Choroid plexus epithelial cell (primary cell): ENCODE measurements at places on chromosomes 16 and 17.

DNA sequence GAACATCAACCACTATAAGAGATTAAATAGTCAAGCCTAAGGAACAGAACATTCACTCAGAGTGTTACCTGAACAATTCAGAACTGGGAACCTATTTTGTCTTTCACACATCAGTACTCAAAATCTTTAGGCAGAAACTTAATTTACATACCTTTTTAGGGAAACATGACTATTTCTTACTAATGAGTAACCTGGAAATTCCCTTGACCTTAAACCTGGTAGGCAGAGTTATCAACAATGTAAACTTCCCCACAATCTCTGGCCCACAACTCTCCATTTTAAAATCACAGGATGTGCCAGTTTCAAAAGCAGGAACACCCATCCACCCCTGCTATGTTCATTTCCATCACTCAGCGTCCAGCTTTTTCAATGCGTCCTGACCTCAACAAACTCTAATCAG lies 132.9 kb upstream of the ANKFN1 start:
- no peak for DNase-seq

DNA sequence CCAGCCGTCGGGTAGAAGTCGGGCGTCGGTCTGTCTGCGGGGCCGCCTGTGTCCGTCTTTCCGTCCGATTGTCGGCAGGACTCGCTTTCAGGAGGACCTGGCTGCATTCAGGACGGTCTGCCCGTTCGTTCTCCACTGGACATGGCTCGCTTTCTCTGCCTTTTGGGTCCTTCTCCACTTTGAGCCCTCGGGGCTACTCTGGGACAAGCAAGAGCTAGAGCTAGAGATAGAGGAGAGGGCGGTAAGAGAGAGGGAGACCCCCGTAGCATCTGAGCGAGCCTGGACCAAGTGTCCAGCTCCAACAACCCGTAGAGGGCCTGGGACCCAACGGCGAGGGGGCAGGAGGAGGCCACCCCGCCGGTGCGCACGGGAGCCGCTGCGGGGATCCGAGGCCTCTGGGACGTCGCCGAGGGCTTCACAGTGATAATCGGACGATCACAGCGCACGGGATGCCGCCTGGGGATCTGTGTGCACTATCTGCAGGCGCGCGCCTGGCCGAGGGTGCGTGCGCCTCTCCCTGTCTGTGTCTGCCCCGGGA lies 4.5 kb downstream of the TBX4 start:
- no peak for DNase-seq

- DNase-seq, result no peak
These were observed 119.8 kb downstream of the PRKCA start for GRCh38 chr17:66422186-66422585.

- DNase-seq, result no peak
These were observed 7.7 kb upstream of the RARA start for GRCh38 chr17:40301315-40301714.

- DNase-seq, result peak; percentile 6
These were observed 22.4 kb upstream of the DYNLRB2 start for GRCh38 chr16:80518436-80518835.

- DNase-seq, result no peak
These were observed 22.5 kb downstream of the GSE1 start for GRCh38 chr16:85635545-85636140.

- peak; percentile 47 for DNase-seq
These were observed 565 bp upstream of the XAF1 start for GRCh38 chr17:6755281-6755680.

- DNase-seq, result peak; percentile 93
These were observed 4.5 kb downstream of the ABCC3 start for GRCh38 chr17:50638966-50639713.

GRCh38 chr16:55825115-55825728 lies 7.7 kb downstream of the CES1 start:
- DNase-seq, result no peak

DNA sequence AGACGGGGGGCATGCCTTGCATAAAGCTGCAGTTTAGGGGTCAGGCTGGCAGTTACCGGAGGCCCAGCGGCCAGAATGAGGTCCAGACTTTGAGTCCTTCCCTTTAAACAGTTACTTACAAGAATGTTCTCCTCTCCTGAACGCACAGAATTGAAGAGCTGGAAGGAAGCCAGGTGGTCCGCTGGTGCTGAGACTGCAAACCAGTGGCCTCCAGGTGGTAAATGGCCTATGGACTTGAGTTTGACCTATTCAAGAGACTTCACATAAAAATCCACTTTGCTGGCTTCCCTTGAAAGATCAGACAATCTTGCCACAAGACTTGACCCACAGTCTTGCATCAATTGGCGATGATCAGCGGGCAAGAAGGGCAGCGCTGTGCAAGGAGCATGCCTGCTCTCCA lies 14.7 kb upstream of the SEZ6 start:
- no peak for DNase-seq

GRCh38 chr16:3202903-3203539 lies 15.0 kb downstream of the OR1F1 start:
- no peak for DNase-seq

GRCh38 chr17:5686074-5686635 lies 101.8 kb upstream of the NLRP1 start:
- no peak for DNase-seq

DNA sequence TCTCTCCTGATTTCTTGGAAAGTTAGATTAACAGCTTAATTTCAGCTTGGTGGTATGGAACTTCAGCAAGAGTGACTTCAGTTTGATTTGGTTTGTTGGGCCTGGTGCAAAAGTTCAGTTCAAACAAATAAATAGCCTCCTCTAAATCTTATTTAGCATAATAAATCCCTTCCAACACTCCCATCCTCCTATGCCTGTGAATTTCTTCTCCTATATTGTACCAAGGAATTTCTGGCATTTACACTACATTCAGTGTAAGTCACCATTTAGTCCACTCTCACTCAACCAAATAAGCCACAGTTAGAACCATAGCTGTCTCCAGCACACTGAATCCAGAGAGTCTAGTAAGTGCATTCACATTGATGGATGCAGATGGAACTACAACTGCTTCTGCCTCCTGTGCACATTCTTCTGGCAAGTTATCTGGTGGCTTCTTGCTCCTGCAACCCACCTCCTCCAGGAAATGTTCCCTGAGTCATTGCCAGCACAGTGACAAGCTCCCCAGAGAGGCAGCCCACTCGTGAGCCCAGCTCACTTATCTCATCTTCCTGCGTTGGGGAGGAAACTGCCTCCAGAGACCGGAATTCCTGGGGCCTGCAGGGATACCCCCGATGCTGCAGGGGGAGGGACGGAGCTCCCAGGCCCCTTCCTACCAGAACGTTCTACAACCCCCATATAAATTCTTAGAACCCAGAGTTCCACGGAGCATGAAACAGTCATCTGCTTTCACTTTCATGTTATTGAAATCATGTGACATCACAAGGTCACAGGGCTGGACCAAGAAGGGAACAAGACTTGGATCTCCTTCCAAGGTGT lies 318.3 kb downstream of the PHKB start:
- DNase-seq, result peak; percentile 53

GRCh38 chr17:42922294-42922693 lies 21.7 kb downstream of the G6PC1 start:
- no peak for DNase-seq

- DNase-seq, result no peak
These were observed 185.3 kb downstream of the CBLN1 start for GRCh38 chr16:49096176-49096945.

DNA sequence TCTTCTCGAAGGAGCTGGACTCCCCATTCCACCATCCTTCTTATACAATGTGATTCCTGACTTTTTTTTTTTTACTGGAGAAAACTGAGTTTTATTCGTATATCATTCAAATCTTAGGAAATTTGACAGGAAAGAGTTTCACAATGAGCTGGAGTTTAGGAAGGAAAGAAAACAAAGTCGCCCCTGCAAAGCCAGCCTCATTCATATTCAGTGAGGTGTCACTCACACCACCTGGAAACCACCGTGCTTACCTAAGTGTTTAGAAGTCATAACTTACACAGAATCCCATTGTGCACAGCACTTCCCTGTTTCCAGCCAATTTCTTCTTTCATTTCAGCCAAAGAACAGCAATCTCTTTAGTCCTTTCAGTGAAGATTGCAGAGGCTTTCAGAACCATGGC lies 90.3 kb upstream of the CHMP6 start:
- DNase-seq, result no peak

GRCh38 chr16:55943267-55943666 lies 68.1 kb upstream of the CES5A start:
- DNase-seq, result no peak

DNA sequence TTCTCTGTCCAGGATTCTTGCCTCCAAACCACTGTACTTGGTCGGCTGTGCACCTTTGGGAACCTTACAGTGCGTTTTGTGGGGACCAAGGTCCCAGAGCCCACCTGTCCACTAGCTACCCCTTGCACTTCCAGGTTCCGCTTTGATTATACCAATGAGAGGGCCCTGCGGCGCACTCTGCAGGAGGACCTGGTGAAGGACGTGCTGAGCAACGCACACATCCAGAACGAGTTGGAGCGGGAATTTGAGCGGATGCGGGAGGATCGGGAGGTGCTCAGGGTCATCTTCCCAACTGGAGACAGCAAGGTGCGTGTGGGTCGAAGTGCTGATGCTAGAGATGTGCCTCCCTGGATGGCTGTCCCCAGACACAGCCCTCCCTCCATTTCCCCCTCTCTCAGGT lies 18.8 kb downstream of the POLR2A start:
- no peak for DNase-seq

- no peak for DNase-seq
These were observed 477 bp upstream of the OSGIN1 start for GRCh38 chr16:83952587-83952939.

DNA sequence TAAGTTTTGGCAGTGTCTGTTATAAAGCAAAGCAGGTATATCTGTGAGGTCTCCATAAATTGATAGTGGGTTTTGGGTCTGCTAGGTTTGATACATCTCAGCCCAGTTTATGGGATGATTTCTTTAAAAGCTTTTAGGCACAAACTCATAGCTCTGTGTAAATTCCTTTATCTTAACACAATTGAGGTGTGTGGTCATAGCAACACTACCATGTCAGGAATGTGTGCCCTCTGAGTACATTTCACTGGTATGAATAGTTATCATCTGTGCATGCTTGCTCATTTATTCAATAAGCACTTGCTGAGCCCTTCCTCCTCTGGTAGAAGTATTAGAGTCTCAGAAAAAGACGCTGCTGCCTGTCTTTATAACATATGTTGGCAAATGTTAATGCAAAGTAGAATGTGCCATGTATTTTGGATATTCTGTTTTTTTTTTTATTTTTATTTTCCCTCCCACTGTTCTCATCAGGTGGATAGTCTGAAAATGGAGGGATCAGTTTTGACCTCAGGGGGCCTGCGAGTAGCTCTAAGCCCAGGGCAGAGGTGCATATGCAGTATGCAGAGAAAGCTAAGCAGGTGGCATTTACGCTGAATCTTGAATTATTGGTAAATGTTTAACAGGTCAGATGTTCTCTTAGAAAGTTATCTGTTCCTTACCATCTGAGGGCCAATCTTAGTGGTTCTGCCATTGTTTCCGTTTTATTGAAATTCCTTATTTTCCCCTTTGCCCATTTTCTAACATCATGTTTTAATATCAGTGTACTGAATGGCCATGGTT lies 90.7 kb downstream of the WNT3 start:
- peak; percentile 79 for DNase-seq

DNA sequence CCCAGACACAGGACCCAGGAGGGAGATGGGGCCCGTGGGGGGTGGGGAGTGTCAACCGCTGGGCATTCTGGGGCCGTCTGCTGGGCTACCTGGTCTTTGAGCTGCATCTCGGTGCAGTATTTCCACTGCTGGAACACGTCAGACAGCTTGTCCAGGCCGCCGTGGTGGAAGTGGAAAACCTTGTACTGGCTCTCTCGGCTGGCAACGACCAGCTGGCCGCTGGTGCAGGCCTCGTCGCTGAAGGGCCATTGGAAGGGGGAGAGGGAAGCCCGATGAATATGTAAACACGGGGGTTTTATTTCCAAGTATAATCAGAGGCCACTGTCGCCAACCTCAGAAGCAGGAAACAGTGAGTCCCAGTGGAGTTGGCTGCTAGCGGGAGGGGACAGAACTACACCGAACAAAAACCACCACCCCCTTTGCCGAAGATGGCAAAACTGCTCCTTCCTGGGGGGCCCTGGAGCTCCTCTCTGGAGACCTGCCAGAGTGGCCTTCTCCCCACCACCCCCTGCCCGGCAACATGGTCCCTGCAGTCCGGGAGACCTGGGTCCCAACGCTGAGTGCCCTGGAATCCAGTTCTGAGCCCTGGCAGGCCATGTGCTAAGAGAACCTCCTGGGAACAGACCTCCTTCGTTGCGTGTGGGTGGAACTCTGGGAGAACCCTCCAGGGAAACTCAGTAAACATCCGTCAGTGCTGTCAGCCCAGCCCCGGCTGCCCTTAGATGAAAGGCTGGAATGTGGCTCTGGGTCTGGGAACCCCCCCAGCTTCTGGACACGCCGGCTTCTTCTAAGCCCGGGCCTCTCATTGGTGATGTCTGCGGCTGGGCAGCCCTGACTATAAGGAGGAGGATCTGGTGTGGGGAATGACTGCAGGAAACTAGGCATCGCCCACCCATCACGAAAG lies 84.1 kb downstream of the TBC1D16 start:
- DNase-seq, result peak; percentile 95

GRCh38 chr17:65515959-65516948 lies 45.2 kb downstream of the AXIN2 start:
- DNase-seq, result peak; percentile 48

DNA sequence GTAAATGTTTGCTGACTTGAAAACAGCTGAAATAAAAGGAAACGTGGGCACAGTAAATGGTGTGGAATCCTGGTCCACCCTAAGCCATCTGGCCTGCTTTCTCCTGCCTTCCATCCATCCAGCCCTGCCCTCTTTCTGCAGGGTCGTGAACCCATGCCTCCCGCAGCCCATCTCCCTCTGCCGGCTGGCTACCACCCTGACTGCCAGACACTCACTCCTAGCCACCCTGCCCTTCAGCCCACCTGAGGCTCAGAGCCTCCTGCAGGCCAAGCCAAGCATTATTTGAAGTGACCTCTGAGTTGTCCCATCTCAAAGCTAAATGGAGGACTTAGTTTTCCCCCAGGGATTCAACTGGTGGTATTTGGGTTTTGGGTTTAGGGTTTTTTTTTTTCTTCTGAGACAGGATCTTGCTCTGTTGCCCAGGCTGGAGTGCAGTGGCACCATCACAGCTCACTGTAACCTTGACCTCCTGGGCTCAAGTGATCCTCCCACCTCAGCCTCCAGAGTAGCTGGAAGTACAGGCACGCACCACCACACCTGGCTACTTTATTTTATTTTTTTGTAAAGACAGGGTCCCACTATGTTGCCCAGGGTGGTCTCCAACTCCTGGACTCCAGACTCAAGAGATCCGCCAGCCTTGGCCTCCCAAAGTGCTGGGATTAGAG lies 8.4 kb downstream of the ZDHHC1 start:
- no peak for DNase-seq
